A673 (cell line): ENCODE measurements at places on chromosomes 13 and 19. TPM values are rescaled to one million over a fixed set of nuclear protein-coding genes. Genes with fewer than 3 reads are reported as not detected.
A peak's percentile ranks its signal among the peaks of the same experiment; 100 is the strongest.

GRCh38 chr13:110314516-110315245, 7.6 kb downstream of the COL4A2 start:
- H3K36me3 ChIP-seq = peaks cover 13% of the 10 kb centered on the region
- no peak overlapping the region for H3K27ac ChIP-seq

DNA sequence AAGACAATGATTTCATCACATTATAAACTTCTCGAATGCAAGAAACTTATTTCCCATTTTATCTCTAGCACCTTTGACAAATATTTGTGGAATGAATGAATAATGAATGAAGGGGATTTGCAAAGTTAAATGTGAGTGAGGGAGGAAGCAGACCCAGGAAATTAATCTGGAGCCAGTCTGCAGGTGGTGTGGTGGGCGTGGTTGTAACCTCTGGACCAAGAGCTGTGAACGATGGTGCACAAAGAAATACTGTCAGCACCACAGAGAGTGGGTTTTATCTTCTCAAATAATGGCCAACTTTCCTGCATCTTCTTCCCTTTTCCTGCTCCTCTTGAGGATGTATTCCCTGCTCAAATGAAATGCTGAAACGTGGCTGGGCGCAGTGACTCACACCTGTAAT, 11.0 kb upstream of the ZNF792 start:
- peaks cover 10% of the 10 kb centered on the region for H3K4me1 ChIP-seq
- no peak overlapping the region for H3K27ac ChIP-seq
- no peak overlapping the region for H3K4me3 ChIP-seq

DNA sequence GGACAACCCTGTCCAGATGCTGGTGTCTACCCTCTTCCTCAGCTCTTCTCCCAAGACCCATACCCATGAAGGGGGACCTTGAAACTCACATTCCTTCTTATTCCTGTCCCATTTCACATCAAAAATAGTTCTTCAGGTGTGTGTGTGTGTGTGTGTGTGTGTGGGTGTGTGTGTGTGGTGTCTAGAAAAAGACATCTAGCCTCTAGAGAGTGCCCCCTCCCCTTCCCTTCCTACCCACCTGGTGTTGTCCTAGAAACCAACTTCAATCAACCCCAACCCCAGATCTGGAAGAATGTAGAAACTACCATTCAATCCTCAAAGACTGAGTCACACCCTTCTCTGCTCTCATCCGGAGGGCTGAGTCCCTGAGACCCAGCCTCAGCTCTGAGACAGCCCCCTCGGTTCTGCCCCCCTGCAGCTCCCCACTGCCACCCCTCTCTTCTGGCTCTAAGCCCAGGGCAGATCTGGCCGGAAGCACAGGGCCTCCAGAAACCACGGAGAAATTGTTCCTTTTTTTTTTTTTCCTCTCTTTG, 3.5 kb downstream of the KCNN4 start:
- peaks cover 9% of the 10 kb centered on the region for H3K4me1 ChIP-seq
- H3K27ac ChIP-seq = peak overlapping the region; percentile 5
- H3K36me3 ChIP-seq = no peaks in the 10 kb centered on the region

DNA sequence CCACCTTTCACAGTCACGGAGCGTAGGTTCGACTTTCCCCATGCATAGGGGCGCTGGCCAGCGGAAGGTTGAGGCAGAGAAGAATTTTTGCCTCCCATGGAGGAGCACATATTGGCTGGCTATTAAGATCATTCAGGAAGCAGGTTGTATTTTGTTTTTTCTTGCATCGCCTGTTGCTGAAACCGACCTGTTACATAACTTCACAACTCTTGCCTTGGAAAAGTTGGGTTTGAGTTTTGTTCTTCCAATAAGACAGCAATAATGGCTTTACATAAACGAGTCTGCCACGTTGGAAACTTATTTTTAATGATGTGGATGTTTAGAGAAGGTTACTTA, 1.4 kb downstream of the UPF1 start:
- H3K36me3 ChIP-seq = peaks cover 21% of the 10 kb centered on the region
- H3K4me3 ChIP-seq = peak overlapping the region; percentile 79
- no peaks in the 10 kb centered on the region for H3K27me3 ChIP-seq

Gene RASAL3
- total RNA-seq = 1.1 TPM in 2 replicates

Gene OPA3
- total RNA-seq = 13.5 and 15.2 TPM in 2 replicates
